Glomerular endothelial cell (primary cell): ENCODE measurements at places on chromosomes 5 and 9.

- DNase-seq = peak; percentile 9
Observed at GRCh38 chr5:71533615-71534014, 53.5 kb upstream of the MCCC2 start.

GRCh38 chr5:158838781-158839180 lies 260.9 kb downstream of the EBF1 start:
- DNase-seq = no peak

- no peak for DNase-seq
Observed at GRCh38 chr9:16266648-16267276, 603.7 kb downstream of the BNC2 start.

DNA sequence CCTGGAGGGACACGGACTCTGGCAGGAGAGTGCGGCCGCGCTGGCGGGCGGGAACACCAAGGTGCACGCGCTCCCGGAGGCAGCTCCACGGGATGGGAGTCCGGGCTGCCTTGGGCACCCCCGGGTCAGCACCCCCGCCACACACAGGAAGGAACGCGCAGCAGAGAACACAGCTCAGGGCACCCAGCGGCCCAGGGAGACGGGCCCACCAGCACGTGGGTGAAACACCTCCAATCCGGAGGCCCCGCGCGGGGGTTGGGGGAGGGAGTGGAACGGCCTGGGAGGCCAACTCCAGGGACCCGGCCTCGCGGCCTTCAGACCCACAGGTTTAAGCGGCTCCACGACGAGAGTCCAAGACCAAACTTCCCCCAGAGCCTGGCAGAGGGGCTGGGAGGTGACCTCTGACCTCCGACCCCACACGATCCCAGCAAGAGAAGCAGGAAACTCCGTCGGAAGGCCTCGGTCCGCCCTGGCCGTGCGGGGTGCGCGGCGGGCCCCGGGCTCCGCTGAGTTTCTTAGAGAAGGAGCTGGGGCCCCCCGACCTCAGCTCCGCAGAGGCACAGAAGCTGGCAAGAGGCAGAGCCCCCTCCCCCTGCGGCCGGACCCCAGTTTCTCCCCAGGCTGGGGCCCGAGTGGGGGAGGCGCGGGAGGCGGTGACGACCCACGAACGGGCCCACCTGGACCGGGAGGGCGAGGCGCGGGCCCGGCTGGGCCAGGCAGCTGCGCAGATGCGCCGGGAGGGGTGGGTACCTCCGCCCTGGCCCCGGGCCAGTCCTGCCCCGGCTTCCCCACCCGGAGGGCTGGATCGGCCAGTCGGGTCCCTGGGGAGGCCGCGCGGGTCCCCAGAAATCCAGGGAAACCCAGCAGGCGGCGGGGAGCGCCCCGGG lies 851 bp downstream of the NACC2 start:
- no peak for DNase-seq

DNA sequence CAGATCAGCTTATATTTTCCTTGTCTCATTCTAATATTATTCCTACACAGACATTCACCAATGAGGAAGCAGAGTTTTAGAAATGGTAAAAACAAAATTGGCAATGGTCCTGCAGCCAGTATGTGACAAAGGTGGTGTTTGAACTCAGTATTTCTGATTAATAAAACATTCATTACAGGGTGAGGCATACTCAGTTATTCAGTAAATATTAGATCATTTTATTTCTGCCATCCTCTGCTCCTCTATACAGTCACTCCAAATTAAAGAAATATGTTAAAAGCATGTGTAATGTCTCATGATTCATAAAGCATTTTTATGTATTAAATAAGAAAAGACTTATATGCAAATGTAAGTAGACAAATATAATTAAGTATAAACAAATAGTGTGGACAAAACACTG lies 684.6 kb upstream of the ACO1 start:
- DNase-seq = no peak

- DNase-seq = no peak
Observed at GRCh38 chr5:172688349-172689217, 47.5 kb downstream of the NEURL1B start.

DNA sequence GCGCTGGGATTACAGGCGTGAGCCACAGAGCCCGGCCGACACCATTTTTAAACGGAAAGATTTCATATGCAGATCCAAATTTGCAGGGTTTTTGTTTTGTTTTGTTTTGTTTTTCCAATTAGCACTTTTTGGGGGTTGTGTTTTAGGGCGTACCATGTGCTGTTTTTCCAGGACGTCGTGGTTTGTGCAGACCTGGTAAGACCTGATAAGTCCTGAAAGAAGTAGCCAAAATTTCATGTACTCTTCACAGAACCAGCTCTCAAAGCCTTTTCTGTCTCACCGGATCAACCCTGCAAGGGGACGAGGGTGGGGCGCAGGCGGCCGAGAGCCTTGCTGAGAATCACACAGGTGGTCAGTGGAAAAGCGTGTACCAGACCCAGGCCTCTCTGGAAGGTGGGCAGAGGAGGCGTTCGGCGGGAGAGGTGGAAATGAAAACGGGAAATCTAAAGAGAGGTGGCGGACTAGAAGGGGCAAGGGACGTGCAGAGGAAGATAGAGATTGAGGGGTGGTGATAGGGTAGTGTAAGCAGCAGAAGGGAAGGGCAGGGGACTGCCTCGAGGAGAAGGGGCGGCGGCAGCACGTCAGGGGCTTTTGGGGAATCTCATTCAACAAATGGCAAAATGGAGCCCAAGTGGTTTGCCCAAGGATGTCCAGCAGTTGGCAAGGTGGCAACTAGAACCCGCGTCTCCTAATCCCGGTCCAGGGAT lies 1.1 kb upstream of the FAF2 start:
- no peak for DNase-seq

- DNase-seq = no peak
Observed at GRCh38 chr5:151104795-151105194, 24.0 kb upstream of the TNIP1 start.

GRCh38 chr9:19162956-19163355 lies 35.7 kb upstream of the PLIN2 start:
- no peak for DNase-seq

GRCh38 chr5:74233091-74233490 lies 407.4 kb downstream of the ENC1 start:
- no peak for DNase-seq

DNA sequence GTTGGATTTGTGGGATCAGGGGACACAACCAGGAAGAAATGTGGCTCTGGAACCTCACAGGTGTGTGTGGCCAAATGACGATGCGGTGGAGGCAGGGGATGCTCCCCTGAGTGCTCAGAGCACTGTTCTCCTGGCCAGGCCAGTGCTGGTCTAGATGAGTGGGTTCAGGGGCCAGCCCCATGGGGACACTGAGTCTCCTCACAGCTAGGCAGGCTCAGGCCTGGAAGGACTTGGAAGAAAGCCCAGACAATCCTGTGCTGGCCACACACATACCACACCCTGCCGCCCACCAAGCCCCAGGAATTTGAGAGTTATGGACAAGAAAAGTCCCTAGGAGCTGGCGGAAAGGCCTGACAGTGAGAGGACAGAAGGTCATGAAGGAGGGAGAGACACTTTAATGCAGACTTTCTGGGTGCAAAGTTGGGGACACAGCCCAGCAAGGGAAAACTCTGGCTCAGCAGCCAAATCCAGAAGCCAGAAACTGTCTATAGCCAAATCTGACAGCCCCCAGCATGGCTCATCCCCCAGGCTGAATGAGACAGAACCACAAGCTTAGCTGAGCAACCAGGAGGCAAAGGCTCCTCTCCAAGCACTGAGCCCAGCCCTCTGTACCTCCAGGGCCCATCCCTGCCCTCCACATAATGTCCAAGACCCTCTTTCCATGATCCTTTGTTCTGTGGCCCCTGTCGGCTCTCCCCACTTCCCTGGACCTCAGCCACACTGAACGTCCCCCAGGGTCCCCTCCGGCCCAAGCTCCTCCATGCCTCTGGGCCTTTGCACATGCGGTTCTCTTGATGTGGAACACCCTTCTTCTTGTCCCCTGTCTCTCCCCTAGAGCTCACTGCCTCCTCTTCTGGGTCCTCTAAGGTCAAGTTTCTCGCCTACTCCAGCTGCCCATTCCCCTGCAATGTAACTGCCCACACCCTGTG lies 22.4 kb downstream of the LHX6 start:
- DNase-seq = no peak

- DNase-seq = no peak
Observed at GRCh38 chr5:107538331-107538730, 132.4 kb downstream of the EFNA5 start.

GRCh38 chr5:10527281-10527950 lies 36.5 kb upstream of the ANKRD33B start:
- DNase-seq = no peak

GRCh38 chr5:60651872-60652620 lies 47.9 kb downstream of the DEPDC1B start:
- DNase-seq = no peak

GRCh38 chr5:65880496-65881072 lies 45.8 kb upstream of the ERBIN start:
- DNase-seq = no peak

DNA sequence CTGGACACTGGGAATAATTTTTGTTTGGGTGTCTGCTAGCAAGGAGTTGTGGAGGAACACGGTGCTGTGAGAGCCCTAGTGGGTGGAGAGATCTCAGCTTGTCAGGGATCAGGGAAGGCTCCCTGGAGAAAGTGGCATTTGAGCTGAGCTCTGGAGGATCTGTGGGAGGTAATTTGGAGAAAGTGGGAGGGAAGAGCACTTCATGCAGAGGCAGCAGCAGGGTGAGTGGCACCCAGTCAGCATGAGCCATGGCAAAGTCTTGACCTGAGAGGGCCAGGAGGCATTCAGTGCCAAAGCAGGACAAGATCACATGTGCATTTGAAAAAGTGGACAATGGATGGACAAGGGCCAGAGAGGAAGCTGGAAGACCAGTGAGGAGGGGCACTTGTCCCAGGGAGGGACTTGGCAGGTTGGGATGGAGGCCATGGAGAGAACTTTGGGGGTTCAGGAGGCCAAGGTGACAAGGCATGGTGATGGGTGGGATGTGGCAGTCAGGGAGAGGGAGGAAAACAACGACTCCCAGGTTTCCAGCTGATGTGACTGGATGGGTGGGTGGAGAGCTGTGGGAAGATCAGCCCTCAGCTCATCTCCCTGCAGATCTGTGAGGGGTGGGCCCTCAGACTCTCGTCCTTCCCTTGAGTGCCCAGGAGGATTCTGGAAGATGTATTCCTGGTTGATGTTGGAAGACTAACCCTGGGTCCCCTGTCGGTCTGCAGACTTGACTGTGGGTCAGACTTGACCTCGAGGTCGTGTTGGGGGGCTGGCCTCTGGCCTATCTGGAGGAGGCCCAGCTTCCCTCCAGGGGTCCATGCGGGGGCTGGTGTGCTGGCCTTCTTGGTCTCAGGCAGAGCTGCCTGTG lies 68.9 kb upstream of the PITX1 start:
- no peak for DNase-seq

- no peak for DNase-seq
Observed at GRCh38 chr9:21016701-21017491, 14.5 kb downstream of the HACD4 start.

- peak; percentile 27 for DNase-seq
Observed at GRCh38 chr9:109969011-109969410, 189.0 kb downstream of the PALM2AKAP2 start.

GRCh38 chr5:185095-186070 lies 5.9 kb upstream of the LRRC14B start:
- no peak for DNase-seq

GRCh38 chr5:107483231-107484024 lies 187.3 kb downstream of the EFNA5 start:
- DNase-seq = no peak

- no peak for DNase-seq
Observed at GRCh38 chr5:55517804-55518203, 17.0 kb downstream of the PLPP1 start.

- peak; percentile 88 for DNase-seq
Observed at GRCh38 chr9:130847306-130848217, 12.5 kb downstream of the ABL1 start.

- DNase-seq = no peak
Observed at GRCh38 chr5:33441241-33442177, 744 bp downstream of the TARS1 start.

DNA sequence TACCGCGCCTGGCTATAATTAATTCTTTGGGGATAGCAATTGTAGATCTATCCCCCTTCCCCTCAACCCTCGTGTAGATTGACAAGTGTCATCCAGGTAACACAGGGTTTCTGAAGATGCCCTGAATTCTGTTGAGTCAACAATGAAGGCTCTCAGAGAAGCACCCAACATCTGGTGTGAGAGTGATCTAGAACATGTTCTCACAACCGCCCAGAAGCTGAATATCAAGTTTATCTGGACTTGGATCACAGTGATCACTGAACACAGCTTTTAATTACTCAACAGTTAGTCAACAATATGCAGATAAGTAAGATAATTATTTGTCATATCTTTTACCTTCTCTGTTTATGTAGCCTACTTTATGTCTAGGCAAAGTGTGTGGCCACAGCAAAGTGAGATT lies 204.2 kb upstream of the RGMB start:
- no peak for DNase-seq

DNA sequence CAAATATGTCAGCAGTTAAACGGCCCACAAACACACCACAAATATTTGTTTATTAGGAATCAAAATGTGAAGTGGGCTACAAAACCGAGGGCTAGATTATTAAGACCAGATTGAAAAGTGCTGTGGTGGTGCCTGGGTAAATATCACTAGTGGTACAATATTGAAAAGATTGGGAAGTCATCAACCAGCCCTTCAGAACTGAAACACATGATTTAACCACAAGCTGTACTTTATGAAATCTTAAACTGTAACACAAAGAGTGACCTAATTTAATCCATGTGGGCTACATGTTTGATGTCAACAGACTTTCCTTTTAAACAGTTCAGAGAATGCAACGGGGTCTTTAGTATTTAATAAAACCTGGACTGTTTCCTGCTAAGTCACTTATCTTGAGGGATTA lies 182.3 kb downstream of the SPATA31D1 start:
- DNase-seq = no peak

DNA sequence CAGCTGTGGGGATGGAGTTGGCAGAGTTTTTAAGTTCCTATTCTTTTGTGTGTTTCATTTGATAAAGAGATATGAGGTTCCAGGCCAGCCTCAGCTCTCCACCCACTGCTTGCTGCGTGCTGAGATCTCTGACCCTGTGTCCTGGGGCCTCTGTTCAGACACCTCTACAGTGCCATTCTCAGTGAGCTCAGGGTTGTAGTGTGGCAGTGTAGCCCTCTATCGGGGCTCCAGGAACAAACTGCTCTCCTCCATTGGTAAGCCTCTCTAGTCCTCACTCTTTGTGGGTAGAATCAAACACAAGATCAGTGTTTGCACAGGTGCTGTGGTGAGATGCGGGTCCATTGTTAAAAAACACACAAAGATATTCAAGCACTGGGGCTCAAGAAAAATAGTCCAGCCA lies 386.6 kb upstream of the RPS23 start:
- DNase-seq = no peak

DNA sequence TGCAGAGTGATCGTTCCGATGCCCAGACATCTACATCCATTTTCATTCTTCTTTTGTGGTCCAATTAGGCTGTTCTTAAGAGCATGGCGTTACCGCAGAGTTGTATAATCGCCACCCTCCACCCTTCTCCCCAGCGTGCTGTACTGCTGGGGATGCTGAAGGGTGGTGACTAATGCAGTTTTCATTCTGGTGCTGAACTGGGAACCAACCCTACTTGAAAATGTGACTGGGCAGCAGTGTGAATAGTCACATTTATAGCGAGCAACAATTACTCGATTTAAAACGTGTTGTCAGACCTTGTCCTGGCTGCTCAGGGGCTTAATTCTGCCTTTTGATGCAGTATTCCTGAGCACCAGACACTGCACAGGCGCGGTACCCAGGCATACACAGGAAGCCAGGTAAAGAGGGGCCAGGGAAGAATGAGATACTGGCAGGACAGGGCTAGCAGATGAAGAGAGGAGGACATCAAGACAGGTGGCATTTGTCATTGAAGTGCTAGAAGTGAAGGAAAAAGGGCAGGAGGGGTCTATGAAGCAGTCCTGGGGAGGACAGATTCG lies 719 bp upstream of the ISCA1 start:
- DNase-seq = peak; percentile 29
